ENCODE measurements at places on chromosomes 5 and 9.

DNA sequence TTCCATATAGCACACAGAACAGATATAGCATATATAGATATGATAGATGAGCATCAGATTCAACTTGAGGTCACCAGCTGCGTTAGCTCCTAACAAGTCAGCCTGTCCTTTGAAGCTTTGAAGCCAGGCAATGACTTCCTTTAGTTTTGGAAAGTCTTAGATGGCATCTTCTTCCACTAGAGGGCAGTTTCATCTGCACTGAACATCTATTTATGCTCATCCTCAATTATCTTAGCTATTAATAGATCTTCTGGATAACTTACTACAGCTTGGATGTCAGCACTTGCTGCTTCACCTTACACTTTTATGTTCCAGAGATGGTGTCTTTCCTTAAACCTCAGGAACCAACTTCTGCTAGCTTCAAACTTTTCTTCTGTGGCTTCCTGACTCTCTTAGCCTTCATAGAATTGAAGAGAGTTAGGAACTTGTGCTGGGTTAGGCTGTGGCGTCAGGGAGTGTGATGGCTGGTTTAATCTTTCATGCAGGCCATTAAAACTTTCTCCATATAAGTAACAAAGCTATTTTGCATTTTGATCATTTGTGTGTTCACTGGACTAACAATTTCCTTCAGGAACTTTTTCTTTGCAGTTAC lies 1401.4 kb downstream of the EFNA5 start:
- DNase-seq = peak; percentile 2

DNA sequence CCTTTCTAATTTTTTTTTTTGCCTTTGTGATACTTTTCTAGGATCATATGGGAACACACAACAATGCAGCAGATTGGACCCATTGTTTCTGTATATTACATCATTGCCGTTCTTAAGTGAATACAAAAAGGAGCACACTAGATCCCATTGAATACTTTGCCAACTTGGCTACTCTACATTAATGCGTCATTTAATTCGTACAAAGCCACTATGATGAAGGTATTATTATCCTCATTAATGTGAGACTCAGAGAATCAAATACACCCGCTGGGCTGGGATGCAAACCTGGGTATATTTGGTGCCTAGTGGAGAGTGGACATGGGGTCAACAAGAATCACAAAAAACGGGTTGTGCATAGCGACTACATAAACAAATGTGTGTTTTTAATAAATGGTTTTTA lies 31.9 kb downstream of the OR2K2 start:
- DNase-seq = no peak

GRCh38 chr9:96779089-96779488 lies 1.2 kb upstream of the ZNF510 start:
- no peak for DNase-seq

DNA sequence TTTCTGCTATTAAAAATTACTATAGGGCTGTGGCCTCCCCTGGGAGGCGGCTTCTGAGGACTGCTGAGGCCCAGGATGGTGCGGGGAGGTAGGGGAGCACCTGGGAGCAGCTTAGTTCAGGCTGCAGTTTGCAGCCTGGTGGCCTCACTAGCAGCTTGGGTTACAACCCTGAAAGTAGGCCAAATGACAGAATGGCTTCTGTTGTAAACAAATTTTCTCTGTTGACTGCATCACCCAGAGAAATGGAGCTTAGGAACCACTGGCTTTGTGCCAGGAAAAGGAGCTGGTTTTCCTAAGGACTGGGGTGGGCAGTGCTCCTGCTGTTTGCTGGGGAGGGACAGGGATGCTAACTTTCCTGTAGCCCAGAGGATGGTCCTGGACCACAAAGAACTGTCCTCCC lies 130.3 kb downstream of the ENTREP1 start:
- DNase-seq = no peak

DNA sequence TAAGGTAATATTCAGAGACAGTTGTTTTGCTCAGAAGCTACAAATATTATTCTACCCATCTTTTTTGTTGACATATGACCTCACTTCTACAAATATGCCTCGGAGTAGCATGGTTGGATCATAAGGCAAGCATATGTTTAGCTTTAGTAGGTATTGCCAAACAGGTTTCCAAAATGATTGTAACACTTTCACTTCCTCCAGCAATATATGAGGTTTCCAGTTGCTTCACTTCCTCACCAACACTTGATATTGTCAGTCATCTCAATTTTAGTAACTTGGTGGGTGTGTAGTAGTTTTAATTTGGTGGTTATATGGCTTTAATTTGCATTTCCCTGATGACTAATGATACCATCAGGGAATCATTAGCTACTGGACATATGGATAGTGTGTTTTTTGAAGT lies 46.7 kb downstream of the TNFSF8 start:
- peak; percentile 99 for DNase-seq

Measured in inflammatory macrophage treated with lipopolysaccharide for 4 hours (primary cell).